Lung (tissue), 17 donors: ENCODE measurements at places on chromosomes 7 and 10. TPM values are rescaled to one million over a fixed set of nuclear protein-coding genes. Genes with fewer than 3 reads are reported as not detected.

CPVL gene
- total RNA-seq: 16.6 TPM

MYO1G gene
- 11.9 TPM for total RNA-seq

NME8 gene
- 0.77 TPM for total RNA-seq

PPP1R3C gene
- 88.4 TPM for total RNA-seq

MMD2 gene
- total RNA-seq: not detected

PPP1R9A gene
- total RNA-seq: 25.1 TPM

ST7 gene
- total RNA-seq: 45.2 TPM

MMP21 gene
- total RNA-seq: 0.21 TPM

ASAH2 gene
- 3.7 TPM for total RNA-seq

EXOC4 gene
- 232 TPM for total RNA-seq

ADAP1 gene
- 11.5 TPM for total RNA-seq

GRM3 gene
- total RNA-seq: 0.17 TPM

NPTX2 gene
- total RNA-seq: 2.3 TPM

CHAT gene
- total RNA-seq: not detected

NKX6-2 gene
- not detected for total RNA-seq

CNPY1 gene
- total RNA-seq: not detected

NANOS1 gene
- 0.91 TPM for total RNA-seq

C10orf53 gene
- 0.09 TPM for total RNA-seq

EPHB6 gene
- 18.8 TPM for total RNA-seq

PIK3AP1 gene
- 36.8 TPM for total RNA-seq

MSMB gene
- not detected for total RNA-seq

MYOF gene
- total RNA-seq: 194 TPM

DRGX gene
- total RNA-seq: not detected

FFAR4 gene
- total RNA-seq: 4.7 TPM

SORCS1 gene
- 0.06 TPM for total RNA-seq

TECTB gene
- not detected for total RNA-seq

C7orf57 gene
- total RNA-seq: 9.4 TPM

VWDE gene
- 0.68 TPM for total RNA-seq

FKBP9 gene
- total RNA-seq: 117 TPM

GIMAP1 gene
- 4.6 TPM for total RNA-seq

OR6V1 gene
- not detected for total RNA-seq

SEMA3E gene
- total RNA-seq: 4.9 TPM

SRI gene
- 134 TPM for total RNA-seq

OPN4 gene
- total RNA-seq: not detected
